ENCODE measurements at places on chromosomes 16 and 17.

- no peak for DNase-seq
These were observed 5.9 kb upstream of the METRNL start for GRCh38 chr17:83073389-83074063.

GRCh38 chr16:81779536-81780320 is 637 bp downstream of the PLCG2 start:
- DNase-seq = peak; percentile 18

- no peak for DNase-seq
These were observed at the start of gene FAM20A for GRCh38 chr17:68600931-68601564. TSS of gene FAM20A (minus strand) at chr17:68601367. CDS start at chr17:68600666, 701 bp downstream.

GRCh38 chr17:80747469-80747868 is 202.8 kb downstream of the RPTOR start:
- no peak for DNase-seq

Data from CD4-positive, alpha-beta T cell treated with Interleukin-10 for 1 hour (primary cell).